ENCODE measurements at places on chromosomes 2 and 18.
A peak's percentile ranks its signal among the peaks of the same experiment; 100 is the strongest.

DNA sequence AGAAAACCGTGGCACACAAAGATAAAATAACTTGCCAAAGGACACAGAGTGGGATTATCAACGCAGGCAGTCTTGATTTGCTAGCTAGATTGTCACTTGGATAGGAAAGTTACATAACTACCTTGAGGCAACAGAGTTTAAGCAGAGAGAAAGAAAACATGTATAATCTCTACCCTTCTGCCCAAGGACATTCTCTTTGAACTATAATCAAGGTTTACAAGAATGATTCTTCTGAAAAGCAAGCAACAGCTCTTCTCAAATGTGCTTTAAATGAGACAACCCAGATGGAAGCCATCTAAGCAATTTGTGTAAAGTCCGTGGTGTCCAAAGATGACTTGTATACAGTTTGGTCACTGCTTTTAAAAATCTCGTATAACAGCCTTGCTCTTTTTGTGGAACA, 177.4 kb downstream of the CD226 start:
- no peak for DNase-seq

GRCh38 chr18:38076346-38077070, 510.9 kb upstream of the CELF4 start:
- no peak for DNase-seq

DNA sequence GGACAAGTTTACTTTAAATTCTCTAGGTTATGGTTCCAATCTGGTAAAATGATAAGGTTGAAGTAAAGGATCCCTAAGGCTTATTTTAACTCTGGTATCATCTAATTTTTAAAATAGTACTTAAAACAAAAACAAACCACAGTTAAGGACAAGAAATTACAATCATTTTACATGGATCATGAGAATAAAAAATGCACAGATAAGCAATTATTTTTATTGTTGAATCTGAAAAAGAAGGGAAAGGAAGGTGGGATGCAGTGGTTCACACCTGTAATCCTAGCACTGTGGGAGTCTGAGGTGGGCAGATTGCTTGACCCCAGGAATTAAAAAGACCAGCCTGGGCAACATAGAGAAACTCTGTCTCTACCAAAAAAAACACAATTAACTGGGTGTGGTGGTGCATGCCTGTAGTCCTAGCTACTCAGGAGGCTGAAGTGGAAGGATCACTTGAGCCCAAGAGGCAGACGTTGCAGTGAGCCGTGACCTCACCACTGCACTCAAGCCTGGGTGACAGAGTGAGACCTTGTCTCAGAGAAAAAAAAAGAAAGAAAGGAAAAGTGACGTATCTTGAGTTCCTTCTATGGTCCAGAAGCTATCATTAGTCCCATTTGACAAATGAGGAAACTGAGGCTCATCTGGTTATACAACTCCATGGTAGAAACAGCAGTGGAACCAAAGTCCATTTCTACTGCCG, 2.5 kb downstream of the TNFAIP6 start:
- DNase-seq: no peak

- DNase-seq: no peak
Measured at GRCh38 chr2:23595601-23596251, 210.7 kb downstream of the KLHL29 start.

DNA sequence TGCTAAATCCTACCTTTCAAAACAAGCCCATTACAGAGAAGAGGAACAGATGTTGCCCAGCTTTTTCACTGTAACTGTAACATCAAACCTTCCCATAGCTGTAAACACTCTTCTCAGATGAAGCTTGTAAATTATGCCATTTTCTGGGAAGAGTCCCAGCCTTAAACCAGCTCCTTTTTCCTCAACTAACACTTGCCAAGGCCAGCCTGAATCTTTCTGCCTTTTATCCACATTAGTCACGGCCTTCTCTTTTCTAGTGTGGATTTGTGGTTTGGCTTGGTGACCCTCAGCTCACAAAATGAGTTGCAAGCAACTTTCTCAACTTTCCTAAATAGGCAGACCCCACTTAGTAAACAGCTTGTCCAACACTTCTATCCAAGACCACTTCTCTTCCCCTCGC, 90.2 kb downstream of the CABLES1 start:
- no peak for DNase-seq

- DNase-seq: no peak
Measured at GRCh38 chr2:94984964-94985575, 40.4 kb upstream of the MAL start.

- DNase-seq: no peak
Measured at GRCh38 chr2:197163712-197164140, 146.9 kb downstream of the ANKRD44 start.

- DNase-seq: peak; percentile 48
Measured at GRCh38 chr18:54828281-54828881, at the start of gene RAB27B. Gene RAB27B, plus strand, starts transcription at chr18:54828477. Its CDS starts 49,109 bp downstream, at chr18:54877586.

DNA sequence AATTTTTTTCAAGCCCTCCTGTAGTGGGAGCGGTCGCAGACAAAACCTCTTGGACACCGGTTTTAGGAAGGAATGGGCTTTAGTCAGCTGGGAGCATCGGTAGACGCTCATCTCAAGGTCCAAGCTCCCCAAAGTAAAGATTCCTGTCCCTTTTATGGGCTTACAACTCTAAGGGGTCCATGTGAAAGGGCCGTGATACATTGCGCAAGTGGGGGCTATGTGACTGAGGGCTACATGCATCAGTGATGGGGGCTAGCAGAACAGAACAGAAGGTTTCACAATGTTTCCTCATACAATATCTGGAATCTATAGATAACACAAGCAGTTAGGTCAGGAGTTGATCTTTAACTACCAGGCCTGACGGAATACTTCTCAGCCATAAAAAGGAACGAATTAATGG, 62.5 kb downstream of the CAMKMT start:
- no peak for DNase-seq

DNA sequence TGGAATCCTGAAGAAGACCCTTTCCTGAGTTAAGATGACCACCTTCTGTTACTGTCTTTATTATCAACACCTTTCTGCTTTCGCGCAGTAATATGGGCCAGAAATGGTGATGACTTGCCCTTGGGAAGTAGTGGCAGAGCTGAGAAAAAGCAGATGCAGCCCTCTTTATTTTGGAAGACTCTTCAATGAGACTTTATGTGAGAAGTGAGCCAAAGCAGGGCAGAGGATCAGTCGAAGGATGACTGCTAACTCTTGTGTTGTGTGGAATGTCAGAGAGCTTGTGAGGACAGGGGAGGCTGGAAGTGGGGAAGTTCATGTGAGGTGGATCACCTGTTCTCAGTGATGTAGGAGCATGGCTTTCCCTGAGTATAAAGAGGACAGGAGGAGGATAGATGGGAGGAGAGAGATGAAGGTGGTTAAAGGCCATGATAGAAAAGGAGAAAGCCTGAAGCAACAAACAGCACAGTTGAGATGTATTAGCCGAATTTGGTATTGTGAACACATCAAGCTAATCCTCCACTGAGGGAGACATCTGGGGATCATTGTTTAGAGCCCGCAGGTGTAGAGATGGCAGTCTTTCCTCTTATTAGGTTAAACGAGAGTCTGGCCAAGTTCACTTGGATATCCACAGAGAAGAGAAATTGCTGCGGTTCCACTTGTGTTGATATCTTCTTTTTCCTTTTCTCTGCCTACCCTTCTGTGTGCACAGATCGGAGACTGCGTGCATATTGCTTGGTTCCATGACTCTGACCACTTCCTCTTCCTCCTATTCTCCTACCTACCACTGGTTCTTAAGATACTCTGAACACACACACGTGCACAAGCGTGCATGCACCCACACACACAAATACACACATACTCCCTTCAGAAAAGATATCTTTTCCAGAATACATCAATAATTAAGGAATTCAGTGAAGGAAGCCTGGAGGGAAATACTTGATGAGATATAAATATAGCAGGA, 67.4 kb downstream of the SLC9A2 start:
- DNase-seq: no peak

DNA sequence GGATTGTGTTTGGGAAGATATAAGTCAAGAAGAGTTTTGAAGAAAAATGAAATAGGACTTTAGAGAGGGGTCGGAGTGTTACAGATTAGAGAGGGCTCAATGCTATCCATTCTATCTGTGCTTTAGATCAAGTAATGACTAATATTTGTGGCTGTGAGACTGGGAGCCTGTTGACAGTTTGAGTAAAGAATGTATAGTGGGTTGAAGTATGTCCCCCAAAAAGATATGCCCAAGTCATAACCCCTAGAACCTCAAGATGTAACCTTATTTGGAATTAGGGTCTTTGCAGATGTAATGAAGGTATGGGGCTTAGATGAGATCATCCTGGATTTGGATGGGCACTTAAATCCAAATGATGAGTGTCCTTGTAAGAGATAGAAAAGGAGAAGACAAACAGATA, 55.3 kb upstream of the SERPINE2 start:
- no peak for DNase-seq

Data from activated T-helper 9 cell treated with anti-CD3 and anti-CD28 coated beads, Interleukin-2, amount 50 U/mL, for 16 hours (primary cell).